ENCODE measurements at places on chromosomes 5 and 9. TPM values are rescaled to one million over a fixed set of nuclear protein-coding genes. Genes with fewer than 3 reads are reported as not detected.

GRCh38 chr5:33828626-33829308 is 63.0 kb downstream of the ADAMTS12 start:
- no peak for DNase-seq

- DNase-seq = no peak
Measured at GRCh38 chr5:89443508-89443907, 560.5 kb upstream of the MEF2C start.

DNA sequence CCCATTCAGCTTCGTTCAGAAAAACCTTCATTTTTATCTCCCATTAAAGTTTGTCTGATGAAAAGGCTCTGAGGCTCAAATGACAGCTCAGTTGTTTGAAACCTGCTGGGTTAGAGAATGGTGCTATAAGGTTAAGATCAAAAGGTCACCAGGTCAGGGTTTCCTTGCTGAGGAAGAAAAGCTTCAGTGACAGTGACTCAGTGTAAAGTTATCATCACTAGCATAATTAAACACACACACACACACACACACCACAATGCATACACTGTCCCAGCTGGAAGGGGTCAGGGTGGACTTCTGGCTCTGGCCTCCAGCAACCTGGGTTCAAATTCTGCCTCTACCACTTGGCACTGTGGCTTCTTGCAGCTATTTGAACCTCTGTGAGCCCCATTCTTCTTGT is 281.1 kb downstream of the DOCK8 start:
- DNase-seq = no peak

Gene DNLZ
- 47.9 TPM for total RNA-seq

GRCh38 chr5:154653418-154653763 is 101.8 kb upstream of the LARP1 start:
- DNase-seq = no peak

- DNase-seq = no peak
Measured at GRCh38 chr9:91346644-91347043, 15.1 kb downstream of the AUH start.

DNA sequence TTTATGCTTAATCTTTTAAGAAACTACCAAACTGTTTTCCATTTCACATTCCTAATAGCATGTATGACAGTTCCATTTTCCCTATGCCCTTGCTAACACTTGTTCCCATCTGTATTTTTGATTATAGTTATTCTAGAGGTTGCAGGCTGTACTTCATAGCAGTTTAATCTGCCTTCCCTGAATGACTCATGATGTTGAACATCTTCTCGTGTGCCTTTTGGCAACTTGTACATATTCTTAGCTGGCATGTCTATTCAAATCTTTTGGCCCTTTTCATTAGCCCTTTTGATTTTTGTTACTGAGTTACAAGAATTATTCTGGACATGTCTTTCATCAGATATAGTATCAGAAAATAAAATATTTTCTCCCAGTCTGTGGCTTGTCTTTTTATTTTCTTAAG is 320.3 kb downstream of the DIRAS2 start:
- DNase-seq = no peak

DNA sequence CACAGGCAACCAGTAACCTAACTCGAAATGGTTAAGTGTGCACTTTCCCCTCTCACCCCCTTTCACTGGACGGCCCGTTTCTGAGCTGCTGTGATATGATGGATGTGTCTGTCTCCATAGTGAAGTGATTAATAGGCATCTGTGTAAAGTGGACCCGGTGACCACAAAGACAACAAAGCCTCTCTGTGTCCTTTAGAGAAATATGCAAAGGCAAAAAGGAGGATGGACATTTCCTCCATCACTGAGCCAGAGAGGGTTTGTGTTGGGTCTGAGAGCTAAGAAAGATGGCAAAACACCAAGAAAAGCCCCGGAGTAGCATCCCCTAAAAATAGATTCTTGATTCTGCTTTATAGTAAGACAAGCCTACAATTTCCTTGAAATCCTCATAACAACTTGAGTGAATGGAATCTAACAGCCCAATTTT is 120.6 kb downstream of the SEMA6A start:
- DNase-seq = no peak

Gene CD180
- not detected for total RNA-seq

GRCh38 chr5:172616730-172617129 is 24.3 kb upstream of the NEURL1B start:
- DNase-seq = no peak

Gene SLC45A2
- total RNA-seq = not detected

Gene PCDHB16
- total RNA-seq = 0.10 TPM

- DNase-seq = no peak
Measured at GRCh38 chr5:116032991-116033390, 719 bp downstream of the ARL14EPL start.

Gene NDUFA8
- total RNA-seq = 44.8 TPM

Gene HTR1A
- total RNA-seq = not detected

- no peak for DNase-seq
Measured at GRCh38 chr9:134381671-134382516, 55.6 kb downstream of the RXRA start.

- no peak for DNase-seq
Measured at GRCh38 chr9:38009035-38009501, 60.0 kb downstream of the SHB start.

GRCh38 chr5:96476654-96477053 is 43.6 kb upstream of the PCSK1 start:
- DNase-seq = no peak

Gene PDCD1LG2
- total RNA-seq = 1.1 TPM

- DNase-seq = no peak
Measured at GRCh38 chr5:112974901-112975300, 1.7 kb upstream of the DCP2 start.

Gene KIAA0825
- 3.1 TPM for total RNA-seq

DNA sequence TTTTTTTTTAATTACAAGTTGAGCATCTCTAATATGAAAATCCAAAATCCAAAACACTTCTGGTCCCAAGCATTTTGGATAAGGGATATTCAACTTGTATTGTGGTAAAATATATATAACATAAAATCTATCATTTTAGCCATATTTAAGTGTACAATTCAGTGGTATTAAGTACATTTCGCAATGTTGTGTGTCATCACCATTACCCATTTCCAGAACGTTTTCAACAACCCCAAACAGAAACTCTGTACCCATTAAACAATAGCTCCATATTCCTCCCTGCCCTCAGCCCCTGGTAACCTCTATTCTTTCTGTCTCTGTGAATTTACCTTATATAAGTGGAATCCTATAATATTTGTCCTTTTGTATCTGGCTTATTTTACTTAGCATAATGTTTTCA is 24.9 kb downstream of the TICAM2 start:
- DNase-seq = no peak

Gene PTCD2
- total RNA-seq = 16.4 TPM

GRCh38 chr5:176153741-176154140 is 84.5 kb upstream of the SIMC1 start:
- peak; percentile 98 for DNase-seq

- DNase-seq = peak; percentile 99
Measured at GRCh38 chr5:175246242-175246888, 197.6 kb downstream of the DRD1 start.

Gene OR1J2
- total RNA-seq = not detected

DNA sequence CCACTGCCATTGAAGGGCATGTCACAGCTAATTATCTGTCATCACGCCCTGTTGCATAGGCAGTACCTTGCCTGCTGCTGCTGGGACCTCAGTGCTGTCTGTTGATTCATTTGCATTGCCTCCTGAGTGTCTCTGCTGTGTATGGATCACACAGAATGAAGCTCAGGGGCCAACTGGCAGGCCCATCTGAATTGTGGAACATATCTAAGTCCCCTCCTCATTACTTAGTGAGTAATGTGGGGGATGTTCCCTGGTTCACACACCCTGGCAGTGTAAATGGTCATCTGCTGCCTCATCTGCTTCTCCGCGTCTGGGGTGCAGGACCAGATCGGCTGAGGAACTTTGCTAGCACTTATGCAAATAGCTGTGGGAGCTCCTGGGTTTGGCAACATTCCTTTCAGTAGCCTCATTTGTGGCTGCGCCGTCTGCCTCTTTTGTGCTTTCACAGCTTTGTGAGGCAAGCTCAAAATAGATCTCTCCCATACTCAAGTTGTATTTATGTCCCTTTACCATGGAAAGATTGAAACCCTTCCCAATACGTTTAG is 25.4 kb downstream of the TYRP1 start:
- peak; percentile 52 for DNase-seq

DNA sequence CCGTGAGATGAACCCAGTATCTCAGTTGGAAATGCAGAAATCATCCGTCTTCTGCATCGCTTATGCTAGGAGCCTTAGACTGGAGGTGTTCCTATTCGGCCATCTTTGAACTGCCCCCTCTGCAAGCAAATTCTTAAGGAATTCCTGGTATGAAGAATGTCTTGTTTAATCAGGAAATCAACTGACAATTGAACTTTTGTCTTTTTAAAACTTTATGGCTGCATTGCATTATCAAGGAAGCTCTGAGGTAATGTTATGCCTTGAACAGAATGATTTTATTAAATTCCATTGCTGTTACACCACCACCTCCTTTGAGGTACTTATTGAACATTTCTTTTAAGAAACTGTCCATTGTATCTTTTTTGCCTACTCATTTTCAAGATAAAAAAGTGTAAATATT is 1915.7 kb upstream of the CDH9 start:
- DNase-seq = no peak

Gene LCN15
- total RNA-seq = not detected

Gene CFAP90
- not detected for total RNA-seq

- DNase-seq = no peak
Measured at GRCh38 chr5:14732991-14733390, 68.5 kb downstream of the OTULIN start.
